ENCODE measurements at places on chromosomes 6 and 20.

- no peak for DNase-seq
Measured at GRCh38 chr6:31453259-31453658, 44.7 kb upstream of the MICB start.

DNA sequence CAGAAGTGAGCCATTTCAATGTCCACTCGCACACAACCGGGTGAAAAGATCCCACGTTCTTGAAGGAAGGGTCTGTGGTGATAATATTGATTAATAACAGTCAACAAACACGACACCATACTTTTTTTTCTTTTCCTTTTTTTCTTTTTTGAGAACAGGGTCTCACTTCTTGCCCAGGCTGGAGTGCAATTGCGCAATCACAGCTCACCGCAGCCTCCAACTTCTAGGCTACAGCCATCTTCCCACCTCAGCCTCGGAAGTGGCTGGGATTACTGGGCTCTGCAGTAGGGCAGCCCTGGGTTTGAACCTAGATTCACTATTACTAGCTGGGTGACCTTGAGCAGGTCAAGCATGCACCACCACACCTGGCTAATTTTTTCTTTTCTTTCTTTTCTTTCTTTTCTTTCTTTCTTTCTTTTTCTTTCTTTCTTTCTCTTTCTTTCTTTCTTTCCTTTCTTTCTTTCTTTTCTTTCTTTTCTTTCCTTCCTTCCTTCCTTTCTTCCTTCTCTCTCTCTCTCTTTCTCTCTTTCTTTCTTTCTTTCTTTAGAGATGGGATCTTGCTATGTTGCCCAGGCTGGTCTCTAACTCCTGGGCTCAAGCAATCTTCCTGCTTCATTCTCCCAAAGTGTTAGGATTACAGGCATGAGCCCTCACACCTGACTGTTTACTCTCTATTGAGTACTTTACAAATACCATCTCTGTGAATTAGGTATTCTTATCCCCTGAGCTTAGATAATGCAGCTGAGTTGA, 123.9 kb downstream of the SNX5 start:
- no peak for DNase-seq

- no peak for DNase-seq
Measured at GRCh38 chr6:29999416-29999815, 57.1 kb downstream of the HLA-A start.

DNA sequence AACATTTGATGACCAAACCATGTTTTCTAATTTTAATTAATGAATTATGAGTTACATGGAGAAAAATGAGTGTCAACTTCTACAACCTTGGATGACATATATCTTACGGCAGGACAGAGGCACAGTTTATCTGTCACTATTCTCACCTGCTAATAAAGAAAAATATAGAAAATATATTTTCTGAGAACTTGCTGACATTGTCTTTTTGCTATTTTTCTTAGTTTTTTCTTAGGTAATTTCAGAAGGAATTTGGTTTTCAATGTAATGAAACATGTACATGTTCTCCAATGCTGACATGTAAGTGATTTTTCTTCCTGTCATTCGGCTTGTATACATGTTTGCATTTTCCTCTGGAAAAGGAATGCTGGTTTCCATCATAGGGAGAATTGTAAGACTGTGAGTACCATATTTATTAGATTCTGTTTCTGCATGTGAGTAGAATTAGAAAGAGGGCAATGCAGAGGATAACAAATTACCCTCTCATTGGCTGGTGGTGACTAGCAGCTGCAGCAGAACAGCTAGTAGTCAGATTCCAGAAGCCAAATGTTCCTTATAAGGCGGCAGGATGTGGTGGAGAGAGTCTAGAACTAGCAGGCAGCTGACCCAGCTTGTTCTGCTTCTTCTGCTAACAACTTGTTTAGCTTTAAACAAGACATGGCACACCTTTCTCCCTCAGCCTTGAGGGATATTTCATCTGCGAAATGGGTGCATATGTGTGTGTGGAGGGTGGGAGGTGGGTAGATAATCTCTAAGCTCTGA, 132.8 kb upstream of the SPACA1 start:
- no peak for DNase-seq

DNA sequence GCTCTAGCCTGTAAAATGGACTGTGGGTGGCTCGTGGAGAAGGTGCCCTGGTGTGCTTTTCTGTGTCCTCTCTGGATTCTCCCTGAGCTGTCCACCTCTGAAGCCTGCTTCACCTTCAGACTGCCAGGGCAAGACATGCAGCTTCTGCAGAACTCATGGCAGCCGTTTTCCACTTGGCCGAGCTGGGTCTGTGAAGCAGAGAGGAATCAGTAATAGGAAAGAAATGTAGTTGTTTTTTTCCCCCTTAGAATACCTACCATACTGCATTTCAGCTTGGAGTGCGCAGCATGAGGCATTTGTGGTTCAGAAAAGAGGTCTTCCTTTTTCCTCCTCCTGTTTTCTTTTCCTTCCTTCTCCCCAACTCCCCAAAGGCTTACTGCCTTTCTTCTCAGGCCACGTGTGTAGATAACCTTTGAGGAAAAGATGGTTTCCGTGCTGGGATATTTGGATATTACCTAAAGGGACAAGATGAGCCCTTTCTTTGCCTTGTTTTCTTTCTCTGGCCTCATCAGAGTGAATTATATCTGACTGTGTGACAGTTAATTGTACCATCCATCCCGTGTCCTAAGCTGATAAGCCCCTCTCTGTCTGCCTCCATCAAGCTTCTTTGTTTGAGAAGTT, 39.4 kb downstream of the RREB1 start:
- DNase-seq: no peak

GRCh38 chr6:71181565-71181964, 107.0 kb upstream of the OGFRL1 start:
- DNase-seq: no peak

DNA sequence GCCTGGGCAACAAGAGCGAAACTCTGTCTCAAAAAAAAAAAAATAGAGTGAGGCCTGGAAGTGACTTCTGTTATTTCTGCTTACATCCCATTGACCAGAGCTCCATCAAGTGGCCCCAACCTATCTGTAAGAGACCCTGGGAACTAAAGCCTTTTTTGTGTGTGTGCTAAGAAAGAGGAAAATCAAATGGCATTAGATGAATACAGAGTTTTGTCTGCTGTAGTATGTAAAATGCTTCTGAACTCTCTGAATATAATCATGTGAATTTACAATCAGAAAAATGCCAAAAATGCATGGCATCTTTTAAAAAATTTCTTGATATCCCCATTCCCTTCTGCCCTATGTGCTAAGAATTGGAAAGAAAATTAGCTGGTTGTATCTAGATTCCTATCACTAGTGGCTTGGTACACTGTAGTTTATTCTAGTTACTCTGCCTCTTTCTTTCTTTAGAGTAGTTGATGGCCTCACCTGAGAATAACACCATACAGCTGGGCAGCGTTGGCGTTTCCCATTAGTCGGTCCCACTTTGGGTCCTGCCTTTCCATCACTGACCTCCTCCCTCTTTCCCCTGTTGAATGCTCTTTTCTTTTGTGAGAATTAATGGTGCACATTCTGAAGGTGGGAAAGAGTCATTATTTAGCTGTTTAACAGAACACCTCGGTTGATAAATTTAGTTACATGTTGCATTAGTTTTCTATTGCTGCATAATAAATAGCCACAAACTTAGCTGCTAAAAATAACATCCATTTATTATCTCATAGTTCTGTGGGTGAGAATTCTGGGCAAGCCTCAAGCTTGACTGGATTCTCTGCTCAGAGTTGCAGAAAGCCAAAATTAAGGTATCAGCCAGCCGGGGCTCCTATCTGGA, 38.2 kb downstream of the SAMD5 start:
- DNase-seq: no peak

- no peak for DNase-seq
Measured at GRCh38 chr6:99177736-99178135, 171.7 kb downstream of the FAXC start.

DNA sequence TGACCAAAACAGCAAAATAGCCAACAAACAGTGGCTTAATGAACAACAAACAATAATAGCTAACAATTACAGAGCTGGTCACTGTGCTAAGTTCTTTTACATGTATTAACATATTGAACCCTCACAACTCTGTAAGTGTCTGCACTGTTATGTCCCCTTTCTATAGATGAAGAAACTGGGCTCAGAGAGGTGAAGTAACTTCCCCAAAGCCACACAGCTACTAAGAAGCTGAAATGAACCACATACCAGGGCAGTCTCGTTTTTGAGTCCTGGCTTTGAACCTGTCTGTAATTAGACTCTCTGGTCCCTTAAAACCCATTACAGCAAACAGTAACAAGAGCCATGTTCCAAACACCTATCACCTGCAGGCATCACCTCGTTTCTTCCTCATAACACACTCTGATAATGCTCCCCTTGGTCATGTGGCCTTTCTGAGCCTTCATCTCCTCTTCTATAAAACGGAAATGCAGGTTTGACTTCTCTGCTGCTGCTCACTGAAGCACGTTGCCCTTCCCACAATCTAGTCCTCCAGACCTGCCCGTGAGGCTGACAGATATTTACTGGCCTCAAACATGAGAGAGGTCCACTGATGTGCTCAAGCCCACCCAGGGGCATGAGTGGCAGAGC, 23.3 kb downstream of the KCNK15 start:
- no peak for DNase-seq

GRCh38 chr20:9613871-9614270, 99.5 kb downstream of the LAMP5 start:
- DNase-seq: no peak

GRCh38 chr6:45438849-45439406, 61.2 kb upstream of the SUPT3H start:
- DNase-seq: no peak

DNA sequence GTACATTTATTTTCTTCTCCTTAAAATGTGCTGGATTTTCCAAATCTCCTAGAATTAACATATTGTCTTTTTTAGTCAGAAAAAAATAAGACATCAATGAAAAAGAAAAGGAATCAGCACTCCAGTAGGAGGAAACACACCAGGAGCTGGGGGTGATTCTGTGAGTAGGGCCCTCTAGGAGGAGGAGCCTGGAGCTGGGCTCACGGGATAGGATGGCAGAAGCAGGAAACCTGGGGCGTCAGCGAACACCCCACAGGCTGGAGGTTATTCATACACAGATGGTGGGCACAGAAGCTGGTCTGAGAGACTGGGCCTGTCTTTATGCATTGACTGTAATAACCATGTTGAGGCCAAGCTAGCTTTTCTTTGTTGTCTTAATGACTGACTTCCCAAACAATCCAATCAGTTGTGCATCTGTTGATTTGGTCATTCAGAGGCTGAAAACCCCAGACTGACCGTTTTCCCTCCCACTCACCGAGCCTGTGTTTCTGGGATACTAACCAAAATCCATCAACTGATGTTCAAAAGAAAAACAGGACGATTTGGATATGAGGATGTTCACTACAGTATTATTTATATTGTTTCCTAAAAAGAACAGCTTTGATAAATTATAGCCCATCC, 53.1 kb downstream of the CPNE5 start:
- DNase-seq: no peak

GRCh38 chr6:136766274-136766673, 26.0 kb downstream of the MAP3K5 start:
- no peak for DNase-seq

- DNase-seq: no peak
Measured at GRCh38 chr20:9928281-9928737, 89.4 kb upstream of the PAK5 start.

DNA sequence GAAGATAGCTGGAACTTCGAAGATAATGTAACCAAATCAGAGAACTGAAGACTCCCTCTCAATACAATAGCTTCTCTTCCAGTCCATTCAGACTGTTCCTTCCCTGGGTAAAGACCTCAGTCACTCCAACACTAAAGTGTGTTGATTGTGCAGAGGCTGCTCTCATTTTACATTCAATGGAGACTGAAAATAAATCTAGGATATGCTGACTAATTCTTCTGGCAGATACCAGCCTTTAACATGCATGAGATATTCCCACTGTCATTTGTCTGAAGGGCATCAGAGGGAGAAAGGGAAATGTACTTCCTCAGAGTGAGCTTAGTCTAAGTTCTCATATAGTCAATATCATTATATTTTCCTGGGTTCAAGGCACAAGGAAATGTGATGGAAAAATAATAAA, 166.4 kb upstream of the IRAK1BP1 start:
- DNase-seq: no peak

- no peak for DNase-seq
Measured at GRCh38 chr6:46592046-46592445, 60.6 kb downstream of the CYP39A1 start.

GRCh38 chr6:163941624-163941976, 527.1 kb downstream of the QKI start:
- no peak for DNase-seq

GRCh38 chr6:110337486-110337885, 20.7 kb downstream of the METTL24 start:
- DNase-seq: no peak

DNA sequence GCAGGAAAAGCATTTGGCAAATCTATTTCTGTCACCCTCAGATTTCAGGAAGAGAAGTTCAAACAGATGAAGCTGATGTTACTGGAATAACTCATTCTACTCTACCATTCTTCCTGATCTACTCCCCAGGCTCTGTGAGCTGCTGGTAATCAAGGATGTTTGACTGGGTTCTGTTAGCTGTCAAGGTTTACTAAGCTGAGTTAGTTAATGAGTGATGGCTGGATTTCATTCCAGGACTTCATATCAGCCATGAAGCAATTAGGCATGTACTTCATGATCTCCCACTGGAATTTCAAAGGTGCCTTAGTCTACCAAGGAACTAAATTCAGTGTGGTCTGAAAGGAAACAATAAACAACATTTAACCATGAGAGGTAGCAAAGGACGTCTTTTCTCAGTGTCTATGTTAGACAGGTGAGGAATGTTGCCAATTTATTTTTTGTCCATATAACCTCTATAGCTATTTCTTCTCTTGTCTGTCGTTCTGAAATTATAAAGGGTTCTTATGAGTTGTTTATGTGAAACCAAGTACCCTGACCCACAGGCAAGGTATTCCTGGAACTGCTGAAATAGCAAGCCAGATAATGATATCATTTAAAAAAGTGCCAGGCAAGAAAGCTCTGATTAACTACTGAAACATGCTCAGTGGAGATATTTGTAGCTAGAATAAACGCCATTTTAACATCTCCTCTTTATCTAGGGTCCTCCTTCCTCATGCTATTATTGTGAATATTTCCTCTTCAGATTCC, 112.9 kb downstream of the BACH2 start:
- no peak for DNase-seq

DNA sequence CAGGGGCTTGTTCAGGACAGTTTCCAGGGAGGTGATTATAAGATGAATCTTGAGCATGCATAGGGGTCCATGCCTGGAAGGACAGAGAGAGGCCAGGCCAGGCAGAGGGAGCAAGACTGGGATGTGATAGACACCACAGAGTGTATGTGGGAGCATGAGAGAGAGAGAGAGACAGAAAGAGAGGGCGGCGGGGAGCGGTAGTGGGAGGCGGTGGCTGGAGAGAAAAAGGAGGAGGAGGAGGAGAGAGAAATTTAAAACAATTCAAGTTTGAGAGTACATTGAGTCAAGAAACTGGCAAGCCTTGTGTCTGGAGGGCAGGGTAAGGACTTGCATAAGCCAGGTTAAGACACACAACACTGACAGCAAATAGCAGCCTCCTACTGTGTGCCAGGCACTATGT, 162.9 kb upstream of the HDAC2 start:
- DNase-seq: no peak

- DNase-seq: no peak
Measured at GRCh38 chr6:64103480-64103879, 467.9 kb downstream of the PHF3 start.
